DMS79 (cell line): ENCODE measurements at places on chromosomes 5 and 9.

GRCh38 chr5:119285070-119285916 is 70.5 kb upstream of the TNFAIP8 start:
- no peak for DNase-seq

DNA sequence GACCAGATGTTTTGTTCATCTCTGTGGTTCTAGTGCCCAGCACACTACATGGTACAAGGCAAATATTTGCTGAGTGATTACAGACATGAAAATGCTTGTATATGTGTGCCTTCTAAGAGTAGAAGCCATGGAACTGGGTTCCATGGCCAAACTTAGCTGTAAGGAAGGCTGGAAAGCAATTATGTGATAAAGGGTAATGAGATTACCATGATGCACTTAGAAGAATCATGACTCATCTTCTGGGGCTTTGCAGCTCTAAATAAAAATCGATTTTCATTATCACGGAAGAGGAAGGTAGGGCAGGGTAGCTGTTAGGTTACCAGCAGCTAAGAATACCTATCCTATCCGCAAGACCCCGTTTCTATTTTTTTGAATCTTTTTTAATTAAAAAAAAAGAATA is 28.0 kb downstream of the RFK start:
- no peak for DNase-seq

- DNase-seq = no peak
These were observed 128.2 kb upstream of the MYO10 start for GRCh38 chr5:17064241-17064640.

GRCh38 chr9:133484671-133485437 is 6.0 kb upstream of the SLC2A6 start:
- no peak for DNase-seq

DNA sequence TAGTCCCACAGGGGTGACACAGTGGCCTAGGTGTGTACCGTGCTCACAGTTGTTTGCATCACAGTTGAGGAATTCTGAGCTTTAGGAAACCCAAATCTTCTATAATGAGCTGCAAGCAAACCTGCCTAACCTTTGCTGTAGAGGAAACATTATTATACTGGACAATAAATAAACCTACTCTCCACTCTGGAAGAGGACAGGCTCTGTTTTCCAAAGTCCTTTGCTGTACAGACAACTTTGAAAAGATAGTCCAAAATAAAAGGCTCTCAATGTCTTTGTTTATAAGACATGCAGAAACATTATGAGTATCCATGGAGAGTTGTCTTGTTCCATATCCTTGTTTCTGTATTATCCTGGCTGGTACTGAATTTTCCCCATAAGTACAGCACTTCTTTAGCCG is 29.4 kb downstream of the ZNF131 start:
- no peak for DNase-seq
